ENCODE measurements at places on chromosomes 2 and 18.

- DNase-seq, result no peak
Measured at GRCh38 chr18:57445488-57446319, 10.5 kb downstream of the ONECUT2 start.

DNA sequence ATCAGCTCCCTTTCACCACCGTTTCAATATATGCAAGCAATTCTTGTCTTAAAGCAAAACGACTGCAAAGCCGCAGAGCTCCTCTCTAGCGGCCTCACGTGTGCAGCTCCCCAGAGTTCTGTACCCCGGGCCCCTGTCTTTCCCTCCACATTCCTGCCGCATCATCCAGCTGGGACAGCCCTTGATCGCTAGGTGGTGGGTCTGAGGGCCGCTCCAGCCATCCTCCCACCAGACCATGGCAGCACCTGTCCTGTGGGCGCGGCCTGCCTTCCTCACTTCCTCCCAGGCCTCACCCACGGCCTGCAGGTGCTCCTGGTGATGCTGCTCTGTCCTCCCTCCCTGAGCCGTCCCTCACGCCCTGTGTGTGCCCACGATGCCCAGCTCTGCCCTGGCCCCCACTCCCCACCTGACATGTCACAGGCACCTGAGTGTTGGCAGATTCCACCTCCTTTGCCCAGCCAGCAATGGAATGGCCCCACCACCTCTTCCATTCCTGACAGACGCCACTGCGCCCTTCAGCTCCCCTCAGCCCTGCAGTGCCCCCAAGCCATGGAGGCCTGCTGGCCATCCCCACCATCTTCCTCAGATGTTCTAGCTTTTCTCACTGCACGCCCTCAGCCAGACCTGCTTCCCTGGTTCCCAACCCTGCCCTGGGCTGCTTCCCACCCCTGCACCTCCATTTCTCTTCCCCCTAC is 15.3 kb upstream of the ALLC start:
- DNase-seq, result no peak

DNA sequence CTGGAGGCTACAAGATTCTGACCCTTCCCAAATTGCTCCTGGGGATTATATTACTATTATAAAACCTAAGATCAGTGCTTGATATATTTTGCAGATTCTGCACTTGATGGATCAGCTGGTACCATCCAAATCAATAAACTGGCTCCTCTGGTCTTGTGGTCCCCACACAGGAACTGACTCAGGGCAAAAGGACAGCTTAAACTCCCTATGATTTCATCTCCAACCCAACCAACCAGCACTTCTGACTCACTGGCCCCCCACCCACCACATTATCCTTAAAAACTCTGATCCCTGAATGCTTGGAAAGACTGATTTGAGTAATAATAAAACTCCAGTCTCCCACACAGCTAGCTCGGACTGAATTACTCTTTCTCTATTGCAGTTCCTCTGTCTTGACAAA is 82.1 kb downstream of the TMEM163 start:
- DNase-seq, result no peak

GRCh38 chr18:75687626-75688025 is 260.1 kb upstream of the SMIM21 start:
- no peak for DNase-seq

DNA sequence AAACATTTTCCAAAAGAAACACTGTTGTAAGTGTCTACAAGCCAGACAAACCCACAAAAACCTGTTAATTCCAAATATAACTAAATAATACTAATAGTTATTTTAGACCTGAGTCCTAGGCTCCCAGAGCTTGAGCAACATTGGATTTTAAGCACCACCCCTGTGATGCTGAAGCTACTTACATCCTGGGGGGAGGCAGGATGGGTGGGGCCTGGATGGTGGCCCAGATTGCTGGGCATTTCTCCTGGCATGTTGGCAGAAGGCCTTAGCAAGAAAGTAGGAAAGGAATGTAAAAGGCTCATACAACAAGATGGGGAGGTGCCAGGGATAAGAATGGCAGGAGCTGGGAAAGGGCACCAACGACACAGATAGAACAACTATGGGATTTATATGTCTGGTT is 50.7 kb upstream of the OTX1 start:
- DNase-seq, result peak; percentile 29

- DNase-seq, result peak; percentile 91
Measured at GRCh38 chr2:9288233-9288632, 81.6 kb downstream of the ASAP2 start.

DNA sequence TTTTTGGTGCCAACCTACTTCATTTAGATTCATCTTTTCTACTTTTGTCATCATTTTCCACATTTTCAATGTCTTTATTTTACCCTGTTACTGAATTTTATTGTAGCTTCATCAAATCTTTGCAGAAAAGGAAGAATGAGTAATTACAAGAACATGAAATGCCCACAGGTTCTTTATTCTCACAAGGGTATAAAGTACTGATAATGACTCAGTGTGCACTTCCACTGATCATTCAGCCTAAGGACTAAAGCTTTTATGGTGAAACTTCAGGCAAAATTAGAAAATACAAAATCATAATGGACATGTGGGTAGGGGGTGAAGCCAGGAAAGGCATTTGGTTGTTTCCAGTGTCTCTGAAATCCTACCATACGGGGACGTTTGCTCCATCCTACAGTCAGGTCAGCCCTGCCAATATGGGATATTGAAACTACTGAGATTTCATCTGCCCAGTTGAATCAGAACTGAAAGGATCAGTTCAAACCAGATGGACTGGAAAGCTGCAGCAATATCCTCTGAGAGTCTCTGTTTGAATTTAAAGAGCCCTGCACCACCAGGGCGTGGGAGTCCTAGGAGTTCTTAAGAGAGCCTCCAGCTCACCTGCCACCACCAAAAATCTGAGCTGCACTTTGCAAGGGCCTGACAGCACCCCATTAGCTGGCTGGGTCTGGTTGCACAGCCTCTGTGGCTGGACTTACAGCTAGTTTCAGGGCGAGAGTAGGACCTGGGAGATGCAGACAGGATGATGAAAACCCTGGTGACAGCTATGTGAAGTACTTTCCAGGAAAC is 390.4 kb downstream of the CMPK2 start:
- no peak for DNase-seq

DNA sequence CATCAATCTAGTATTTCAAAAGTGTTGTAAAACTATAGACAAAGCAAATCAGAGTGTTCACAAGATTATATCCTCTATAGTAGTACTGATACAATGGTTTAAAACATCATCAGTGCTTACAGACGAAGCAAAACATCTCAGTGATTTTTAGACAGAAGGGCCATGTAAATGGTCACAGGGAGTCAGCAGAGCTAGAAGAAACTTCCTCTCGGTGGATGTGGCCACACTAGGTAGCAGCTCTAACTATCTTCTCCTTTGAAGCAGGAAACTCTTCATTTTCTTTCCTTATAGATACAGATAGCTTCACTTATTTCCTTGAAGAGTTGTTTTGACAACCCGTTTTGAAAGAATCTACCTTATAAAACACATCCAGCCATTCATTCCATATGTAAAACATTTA is 80.4 kb upstream of the CD226 start:
- DNase-seq, result no peak

DNA sequence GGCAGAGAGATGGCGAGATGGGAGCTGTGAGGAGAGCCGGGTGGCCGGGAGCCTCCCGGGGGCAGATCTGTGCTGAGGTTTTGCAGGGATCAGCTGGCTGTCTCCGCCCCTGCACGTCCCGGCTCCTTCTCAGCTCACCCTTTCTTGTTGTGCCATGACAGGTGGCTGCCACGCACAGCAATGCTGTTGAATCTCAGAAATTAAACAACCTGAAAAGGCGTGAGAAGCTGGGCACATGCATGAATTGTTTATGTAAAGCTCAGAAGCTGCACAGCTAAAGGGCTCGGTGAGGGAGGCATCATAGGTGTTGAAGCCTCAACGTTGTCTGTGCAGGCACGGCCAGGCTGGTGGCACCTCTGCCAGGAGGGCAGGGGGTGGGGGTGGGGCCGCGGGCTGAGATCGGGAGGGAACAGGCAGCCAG is 858 bp upstream of the RTP5 start:
- DNase-seq, result no peak

GRCh38 chr2:113219889-113220641 is 46.3 kb downstream of the PSD4 start:
- DNase-seq, result peak; percentile 59

DNA sequence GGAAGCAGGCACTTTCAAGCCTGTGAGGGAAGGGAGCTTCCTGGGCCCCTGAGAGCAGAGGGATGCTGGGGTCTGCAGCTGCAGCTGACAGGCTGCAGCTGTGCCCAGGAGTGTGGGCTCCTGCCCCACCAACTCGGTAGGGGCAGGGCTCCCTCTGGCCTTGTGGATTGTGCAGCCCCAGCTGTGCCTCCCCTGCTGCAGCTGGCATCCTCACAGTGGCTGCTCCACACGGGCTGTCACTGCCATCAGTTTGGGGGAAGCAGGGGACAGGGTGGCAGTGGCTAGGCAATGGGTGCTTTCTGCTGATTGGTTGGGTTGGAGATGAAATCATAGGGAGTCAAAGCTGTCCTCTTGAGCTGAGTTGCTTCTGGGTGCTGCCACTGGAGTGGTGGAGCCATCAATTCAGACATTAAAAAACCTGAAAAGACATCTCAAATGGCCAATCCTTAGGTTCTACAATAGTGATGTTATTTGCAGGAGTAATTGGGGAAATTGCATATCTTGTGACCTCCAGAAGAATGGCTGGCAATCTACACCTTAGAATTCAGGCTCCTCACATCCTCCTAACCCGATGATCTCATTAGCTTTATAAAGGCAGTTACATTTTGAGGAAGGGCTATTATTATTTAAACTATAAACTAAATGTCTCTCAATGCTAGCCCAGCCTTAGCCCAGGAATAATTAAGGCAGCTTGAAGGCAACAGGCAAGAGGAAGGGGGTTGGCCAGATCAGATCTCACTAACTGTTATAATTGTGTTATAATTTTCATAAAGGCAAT is 41.3 kb downstream of the FAM171B start:
- DNase-seq, result no peak

DNA sequence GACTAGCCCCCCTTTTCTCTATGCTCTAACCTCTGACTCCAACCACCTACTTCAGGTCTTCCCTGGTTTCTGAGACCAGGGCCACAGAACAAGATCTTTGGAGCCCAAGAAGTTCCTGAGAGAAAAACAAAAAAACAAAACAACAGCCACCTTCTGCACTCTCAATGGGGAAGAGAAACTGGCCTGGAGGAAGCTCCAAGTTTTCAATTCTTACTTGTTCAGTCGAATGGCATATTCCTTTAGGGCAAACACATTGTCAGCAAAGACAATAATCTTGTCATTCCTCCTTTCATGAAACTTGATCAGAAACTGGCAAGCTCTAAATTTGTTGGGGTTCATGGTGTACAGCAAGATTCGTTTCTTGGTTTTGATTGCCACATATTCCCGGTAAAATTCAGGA is 15.0 kb downstream of the ERCC3 start:
- DNase-seq, result no peak

GRCh38 chr2:167764772-167765341 is 482.5 kb downstream of the STK39 start:
- DNase-seq, result no peak

DNA sequence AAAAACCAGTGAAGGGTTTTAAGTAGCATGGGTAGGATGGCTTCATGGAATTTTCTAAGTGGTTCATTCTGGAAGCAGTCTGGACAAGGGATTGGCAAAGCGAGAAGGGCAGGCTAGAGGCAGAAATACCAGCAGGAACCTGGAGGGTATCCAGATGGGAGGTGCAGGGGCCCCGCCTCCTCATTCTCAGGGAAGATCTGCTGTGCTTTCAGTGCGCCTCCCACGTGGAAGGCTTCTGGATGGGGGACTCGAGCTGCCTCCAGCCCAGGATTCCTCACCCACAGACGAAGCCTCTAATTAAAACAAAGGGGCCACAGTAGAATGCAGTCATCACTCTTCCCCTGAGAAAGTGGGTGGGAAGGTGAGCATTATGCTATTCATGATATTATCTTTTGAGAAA is 79.8 kb downstream of the VSNL1 start:
- DNase-seq, result peak; percentile 44

DNA sequence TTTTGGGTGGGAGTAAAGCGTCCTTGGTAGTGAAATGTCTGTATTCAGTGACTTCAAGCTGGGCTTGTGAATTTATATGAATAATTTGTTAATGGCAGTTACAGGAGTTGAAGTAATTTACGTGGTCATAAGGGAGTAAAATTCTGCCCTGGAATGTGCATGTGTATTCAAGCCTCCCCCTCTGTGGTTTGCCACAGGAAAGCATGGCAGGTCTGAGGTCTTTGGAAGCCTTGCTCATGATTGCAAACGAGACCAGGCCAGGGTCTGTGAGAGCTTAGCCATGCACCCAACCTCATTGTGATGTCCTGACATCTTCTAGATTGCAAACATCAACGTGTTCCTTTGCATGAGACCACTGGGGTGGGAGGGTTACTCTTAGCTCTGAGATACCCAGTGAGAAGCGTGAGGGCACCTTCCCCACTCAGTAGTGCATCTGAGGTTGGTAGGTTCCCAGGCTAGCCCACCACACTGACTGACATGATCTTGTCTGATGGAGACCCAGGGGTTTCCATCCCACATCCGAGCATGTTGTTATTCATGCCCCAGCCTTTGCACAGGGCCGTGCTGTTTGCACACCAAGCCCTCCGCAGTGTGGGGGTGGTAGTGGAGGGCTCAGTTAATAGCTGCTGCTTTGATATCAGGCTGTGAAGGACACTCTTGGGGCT is 216.5 kb downstream of the KLHL29 start:
- peak; percentile 72 for DNase-seq

DNA sequence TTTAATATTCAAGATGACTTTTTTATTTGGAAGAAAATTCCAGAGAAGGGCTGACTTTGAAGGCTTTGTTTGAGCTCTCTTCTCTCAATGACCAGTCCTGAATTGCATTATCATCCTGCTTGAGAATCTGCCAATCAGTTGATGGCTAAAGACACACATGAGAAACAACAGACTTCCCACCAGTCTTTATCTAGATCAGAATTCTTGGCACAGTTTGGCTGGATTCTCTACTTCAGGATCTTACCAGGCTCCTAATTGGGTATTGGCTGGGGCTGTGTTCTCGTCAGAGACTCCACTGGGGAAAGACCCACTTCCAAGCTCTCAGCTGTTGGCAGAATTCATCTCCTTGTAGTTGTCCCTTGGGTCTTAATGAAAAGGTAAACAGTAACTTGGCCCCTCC is 86.0 kb downstream of the WDSUB1 start:
- peak; percentile 32 for DNase-seq

DNA sequence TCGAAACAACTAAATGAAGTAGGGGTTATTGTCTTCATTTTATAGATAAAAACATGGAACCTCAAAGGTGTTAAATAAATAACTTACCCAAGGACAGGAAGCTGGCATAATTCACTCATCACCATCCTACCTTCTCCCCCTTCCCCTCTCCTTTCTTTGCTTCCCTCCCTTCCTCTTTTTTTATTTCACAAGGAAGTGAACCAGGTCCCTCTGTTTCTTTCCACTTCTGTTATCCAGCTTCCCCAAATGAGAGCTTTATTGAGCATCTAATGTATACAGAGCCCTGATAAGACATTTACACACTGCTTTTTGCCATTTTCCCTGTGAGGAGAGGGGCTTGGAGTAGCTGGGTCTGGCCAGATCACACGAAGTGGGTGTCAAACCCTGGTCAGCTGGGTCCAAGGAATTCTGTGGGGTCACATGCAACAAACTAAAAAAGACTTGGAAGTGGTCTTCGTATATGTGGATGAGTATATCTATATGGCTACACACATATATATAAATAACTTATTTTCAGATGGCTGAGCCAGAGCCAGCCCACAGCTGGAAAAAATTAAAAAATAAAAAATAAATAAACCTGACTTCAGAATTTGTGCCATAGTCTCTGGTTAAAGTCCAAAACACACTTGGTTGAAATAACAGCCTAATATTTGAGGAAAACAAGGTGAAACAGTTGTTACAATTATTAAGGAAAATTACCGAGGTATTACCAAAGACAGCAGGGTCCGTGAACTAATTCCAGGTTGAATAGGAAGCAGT is 49.3 kb upstream of the FOSL2 start:
- no peak for DNase-seq

GRCh38 chr2:240861547-240861946 is 7.1 kb upstream of the AGXT start:
- DNase-seq, result no peak

Data from fibroblast of skin of right biceps (primary cell).